ENCODE measurements at places on chromosomes 1 and 21.

DNA sequence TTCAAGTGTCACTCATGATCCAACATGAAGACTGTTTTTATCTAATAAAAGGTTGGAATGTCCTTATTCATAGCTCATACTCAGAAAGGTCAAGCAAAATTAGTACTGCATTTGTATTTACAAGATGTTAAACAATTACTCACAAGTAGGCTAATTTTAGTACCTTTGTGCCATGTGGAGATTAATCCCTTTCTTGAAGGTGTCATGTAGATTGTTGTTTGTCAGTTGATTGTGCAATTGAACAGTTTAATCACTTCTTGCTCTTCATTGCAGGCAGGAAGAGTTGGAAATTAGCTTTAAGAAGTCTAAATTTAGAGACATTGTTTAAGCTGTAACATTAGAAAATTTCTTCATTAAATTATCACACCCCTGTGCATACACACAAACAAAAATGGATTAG, 847.1 kb downstream of the KCNT2 start:
- no peak for DNase-seq

DNA sequence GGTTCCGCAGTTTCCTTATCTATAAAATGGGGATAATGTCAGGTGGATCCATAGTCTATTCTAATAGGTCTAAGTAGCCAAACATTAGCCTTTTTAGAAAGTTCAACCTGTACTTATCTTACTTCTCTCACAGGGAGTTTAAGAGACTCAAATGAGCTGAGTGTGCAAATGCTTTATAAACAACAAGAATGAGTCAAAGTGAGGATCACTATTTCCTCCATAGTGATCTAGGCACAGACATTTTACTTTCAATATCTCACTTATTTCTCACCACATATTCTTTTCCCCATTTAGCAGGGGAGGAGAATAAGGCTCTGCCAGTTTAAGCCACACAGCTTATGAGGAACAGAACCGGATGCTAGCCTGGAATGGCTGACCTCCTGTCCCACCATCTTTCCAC, 92.1 kb upstream of the LMO4 start:
- DNase-seq, result no peak

DNA sequence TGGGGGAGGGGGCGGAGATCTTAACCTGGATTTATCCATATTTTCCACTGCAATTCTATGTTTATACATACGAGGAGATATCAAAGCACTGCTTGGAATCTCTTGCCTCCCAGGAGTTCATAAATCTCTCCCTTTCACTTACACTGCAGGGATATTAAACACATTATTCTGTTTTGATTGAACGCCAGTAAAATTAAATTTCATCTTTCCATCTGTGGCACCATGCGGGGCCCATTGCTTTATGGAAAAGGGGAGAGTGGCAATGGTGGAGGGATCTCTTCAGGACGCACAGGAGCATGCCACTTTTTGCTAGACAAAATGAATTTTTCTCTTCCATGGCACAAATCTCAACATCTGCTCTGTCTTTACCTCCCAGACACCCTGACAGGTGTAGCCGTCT, 648.0 kb upstream of the PLXNA2 start:
- DNase-seq, result no peak

GRCh38 chr1:4517186-4517954, 137.0 kb upstream of the AJAP1 start:
- no peak for DNase-seq

- no peak for DNase-seq
Observed at GRCh38 chr1:111747282-111747734, 8.1 kb upstream of the INKA2 start.

DNA sequence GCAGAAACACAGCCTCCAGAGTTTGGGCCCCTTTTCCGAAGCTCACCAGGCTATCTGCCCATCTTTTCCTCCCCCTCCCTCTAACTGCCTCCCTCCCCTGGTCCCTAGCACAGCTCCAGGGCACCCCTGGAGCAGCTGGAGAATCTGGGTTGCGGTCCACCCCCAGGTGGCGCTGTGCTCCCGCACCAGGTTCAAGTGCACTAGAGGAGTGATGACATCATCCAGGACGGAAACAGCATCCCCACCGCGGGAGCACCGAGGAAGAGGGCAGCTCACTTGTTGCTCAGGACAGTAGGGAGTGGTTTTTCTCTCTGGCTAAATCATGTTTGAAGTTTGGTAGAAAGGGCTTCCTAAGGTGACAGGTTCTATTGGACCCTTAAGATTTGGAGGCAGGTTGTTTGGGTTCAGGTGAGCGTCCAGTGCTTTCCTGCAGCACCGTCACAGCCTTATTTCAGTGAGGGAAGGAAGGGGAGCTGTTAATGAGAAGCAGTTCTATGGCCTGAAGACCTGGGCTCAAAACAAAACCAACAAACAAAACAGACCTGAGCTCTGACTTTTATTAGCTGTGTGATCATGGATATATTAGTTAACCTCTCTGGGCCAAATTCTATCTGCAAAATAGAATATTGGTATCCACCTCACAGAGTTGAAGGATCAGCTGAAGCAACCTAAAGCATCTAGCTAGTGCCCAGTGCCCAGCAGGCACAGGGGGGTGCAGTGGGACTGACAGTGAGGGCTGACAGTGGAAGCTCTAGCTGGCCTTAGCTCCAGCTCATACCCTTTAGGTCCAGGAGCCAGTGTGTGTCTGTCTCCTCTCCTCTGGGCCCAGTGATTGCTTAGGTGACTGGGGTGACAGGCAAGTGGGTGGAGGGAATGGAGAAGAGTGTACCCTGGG, 7.5 kb downstream of the SHISA4 start:
- peak; percentile 52 for DNase-seq

DNA sequence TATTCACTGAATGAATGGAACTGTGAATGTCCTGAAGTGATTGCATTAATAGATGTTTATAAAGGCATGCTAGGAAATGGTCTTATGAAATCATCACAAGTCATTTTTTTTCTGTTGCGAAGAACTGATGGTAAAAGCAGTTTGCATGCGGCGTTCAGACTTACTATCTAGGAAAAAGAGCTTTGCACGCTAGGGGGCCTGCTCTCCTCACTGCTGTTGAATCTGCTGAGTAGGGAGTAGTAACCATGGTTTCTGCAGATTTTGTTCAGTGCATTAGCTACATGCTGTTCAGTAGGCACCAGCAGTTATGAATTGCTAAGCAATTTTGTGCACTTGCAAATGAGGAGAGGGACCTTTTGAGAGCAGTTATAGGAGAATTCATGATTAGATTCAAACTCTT, 57.9 kb downstream of the CENPF start:
- DNase-seq, result no peak

- no peak for DNase-seq
Observed at GRCh38 chr1:200075938-200076546, 48.5 kb downstream of the NR5A2 start.

DNA sequence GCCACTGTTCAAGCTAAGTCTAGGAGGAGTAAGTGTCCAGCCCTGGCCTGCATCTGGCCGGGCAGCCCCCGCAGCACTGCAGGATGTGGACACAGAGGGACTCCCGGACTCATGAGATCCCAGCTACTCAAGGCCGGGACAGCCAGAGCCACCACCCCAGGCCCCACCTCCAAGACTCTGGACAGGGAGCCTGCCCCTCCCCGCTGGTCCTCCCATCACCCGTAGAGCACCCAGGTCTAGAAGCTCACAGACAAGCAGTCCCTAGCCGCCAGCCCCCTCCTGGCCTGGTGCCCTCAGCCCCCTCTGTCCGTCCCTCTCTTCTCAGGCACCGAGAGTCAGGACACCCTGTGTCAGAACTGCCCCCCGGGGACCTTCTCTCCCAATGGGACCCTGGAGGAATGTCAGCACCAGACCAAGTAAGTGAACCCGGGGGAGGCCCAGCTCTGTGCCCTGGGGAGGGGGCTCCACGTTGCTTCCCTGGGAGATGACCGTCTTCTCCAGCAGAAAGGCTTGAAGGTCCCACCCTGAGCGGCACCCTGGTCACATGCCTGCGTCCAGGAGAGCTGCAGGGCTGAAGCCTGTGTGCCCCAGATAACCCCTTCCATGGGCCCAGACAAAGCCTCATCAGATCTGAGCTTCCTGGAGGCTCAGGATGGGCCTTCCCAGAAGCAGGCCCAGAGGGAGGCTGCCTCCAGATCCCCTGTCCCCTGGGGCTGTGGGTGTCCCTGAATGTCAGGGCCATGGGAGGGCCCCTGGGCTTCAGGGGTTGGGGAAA, 4.3 kb downstream of the TNFRSF14 start:
- DNase-seq, result no peak

DNA sequence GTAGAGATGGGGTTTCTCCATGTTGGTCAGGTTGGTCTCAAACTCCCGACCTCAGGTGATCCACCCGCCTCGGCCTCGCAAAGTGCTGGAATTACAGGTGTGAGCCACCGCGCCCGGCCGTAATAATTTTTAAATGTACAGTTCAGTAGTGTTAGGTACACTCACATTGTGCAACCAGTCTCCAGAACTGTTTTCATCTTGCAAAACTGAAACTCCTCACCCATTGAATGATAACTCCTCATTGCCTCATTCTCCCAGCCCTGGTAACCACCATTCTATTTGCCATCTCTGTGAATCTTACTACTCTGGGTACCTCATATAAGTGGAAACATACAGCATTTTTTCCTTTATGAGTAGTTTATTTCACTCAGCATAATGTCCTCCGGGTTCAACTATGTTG, 3.4 kb downstream of the NLRP3 start:
- no peak for DNase-seq

DNA sequence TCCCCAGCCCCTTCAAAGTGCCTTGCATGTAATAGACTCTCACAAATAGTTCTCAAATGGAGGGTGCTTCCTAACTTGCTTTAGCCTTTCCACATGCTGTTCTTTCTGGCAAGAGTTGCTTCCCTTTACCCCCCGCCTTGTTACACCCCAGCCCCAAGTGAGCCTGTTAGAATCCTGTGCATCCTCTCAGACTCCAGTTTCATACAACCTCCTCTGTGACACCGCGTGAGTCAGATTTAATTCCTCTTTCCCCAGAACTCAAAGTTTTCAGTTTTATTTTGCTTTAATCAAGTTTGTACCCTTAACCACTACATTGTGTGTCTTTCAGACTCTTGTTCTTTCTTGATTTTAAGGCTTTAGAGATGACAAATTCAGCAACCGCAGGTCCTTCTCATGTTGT, 234.5 kb upstream of the HOOK1 start:
- no peak for DNase-seq

DNA sequence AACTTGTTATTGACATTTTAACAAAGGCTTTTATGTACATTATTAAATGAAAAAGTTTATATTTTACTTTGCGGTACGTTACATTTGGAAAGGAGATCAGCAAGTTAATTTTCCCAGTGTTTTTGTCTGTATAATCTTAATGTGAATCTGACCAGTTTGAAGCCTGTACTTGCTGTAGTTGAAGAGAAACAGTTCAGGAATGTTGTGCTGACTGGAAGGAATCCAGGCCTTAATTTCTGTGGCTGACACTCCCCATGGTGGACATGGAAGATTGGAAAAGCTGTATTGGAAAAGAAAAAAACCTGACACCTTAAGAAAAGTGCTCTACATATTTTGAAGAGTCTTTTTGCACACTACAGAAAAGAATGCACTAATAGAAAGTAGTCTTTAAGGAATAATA, 15.5 kb downstream of the LEPR start:
- no peak for DNase-seq

DNA sequence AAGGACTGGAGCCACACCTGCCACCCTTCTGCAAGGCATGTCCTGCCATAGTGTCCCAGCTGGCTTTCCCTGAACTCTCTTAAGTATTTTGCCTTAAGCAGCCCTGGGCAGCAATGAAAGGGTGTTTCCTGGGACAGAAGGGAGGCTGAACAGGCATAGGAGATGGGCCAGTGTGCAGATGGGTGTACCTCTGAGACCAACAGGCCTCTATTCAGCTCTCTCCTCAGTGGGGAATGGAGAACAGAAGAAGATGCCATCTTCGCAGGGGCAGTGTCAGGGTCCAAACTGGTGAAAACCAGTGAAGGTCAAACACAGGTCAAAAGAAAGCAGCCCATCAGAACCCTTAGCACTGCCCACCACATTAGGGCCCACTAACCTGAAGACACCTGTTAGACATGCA, 53.2 kb downstream of the FAM78B start:
- DNase-seq, result no peak

DNA sequence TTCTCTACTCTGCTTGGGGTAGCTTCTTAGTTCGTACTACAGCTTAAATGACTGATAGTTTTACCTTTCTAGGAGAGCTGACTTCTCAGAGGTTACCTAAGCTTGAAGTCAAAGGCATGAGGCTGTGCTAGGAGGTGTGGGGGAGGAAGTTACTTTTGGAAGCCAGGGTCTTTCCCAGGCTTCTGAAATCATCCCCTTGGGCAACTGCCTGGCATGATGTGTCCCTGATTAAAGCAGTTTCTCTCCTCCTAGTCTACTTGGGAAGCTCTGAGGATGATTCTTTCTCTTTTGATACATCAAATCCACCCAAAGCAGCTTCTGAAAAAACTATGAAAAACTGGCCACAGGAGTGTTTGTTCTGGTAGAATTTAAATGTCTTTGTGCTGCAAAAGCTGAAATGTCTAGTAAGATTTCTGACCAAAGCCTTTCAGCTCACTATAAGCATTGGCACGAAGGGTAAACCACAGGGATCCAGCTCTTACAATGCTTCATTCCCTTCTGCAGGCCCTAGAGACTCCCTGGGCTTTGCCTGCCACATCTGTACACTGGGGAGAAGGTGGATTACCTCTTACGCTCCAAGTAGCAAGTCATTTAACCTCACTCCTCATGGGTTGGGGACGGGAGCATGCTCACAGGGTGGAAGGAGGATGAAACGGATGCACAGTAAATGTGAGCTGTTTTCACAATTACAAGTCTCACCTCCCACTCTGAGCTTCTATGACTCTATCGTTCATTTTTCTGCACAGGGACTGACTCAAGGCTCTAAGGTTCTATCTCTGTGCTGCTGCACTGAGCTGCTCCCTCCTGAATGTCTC, 59.6 kb downstream of the RUNX1 start:
- DNase-seq, result no peak

DNA sequence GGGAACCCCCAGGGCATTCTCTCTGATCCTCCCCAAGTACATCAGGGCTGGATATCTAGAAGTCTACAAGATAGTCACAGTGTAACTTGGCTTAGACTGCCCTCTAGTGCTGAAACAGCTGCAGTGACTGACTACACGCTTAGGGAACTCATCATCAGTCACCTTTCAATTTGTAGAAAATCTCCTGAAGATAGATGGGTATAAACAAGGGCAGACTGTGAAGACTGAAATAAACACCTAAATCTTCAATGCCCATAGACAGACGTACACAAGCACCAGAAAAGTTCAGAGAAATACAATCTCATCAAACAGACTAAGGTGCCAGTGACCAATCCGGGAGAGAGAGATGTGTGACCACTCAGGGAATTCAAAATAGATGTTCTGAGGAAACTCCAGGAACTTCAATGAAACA, 46.6 kb downstream of the PACC1 start:
- peak; percentile 14 for DNase-seq

- no peak for DNase-seq
Observed at GRCh38 chr1:69305621-69306020, 262.1 kb upstream of the LRRC7 start.

All from stimulated activated CD4-positive, alpha-beta T cell treated with anti-CD3 and anti-CD28 coated beads, Interleukin-1b, Interleukin-23, amount 100 ng/mL, for 24 hours (primary cell).